ENCODE measurements at places on chromosomes 5 and 9.

GRCh38 chr5:51495672-51496071, 112.4 kb downstream of the ISL1 start:
- DNase-seq = no peak

GRCh38 chr5:110790673-110791072, 51.9 kb downstream of the SLC25A46 start:
- no peak for DNase-seq

DNA sequence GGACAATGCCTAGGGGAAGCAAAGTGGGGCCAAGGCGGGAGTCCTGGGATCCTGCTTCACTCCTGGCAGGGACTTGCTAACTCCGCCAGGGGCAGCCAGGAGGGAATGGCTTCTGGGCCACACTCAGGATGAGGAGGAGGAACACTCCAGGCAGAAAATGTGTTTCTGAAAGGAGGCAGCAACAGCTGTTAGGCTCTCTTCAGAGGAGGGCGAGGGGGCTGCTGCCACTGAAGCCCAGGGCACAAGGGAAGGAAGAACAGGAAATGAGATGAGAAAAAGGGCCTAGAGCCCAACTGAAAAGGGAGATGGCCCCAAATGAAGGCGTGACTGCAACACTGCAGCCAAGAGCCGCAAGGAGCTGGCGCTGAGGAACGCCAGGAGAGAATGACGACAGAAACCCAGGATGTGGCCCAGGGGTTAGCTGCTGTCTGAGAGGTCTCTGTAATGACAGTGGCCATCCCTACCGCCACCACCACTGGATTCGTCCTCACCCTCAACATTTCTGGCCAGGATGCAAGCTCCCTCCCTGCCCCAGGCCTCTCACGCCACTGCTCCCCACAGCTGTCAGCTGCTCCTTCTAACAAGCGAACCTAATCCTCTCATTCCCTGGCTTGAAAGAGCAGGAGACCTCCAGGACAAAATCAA, 15.8 kb downstream of the PSMB7 start:
- DNase-seq = no peak

DNA sequence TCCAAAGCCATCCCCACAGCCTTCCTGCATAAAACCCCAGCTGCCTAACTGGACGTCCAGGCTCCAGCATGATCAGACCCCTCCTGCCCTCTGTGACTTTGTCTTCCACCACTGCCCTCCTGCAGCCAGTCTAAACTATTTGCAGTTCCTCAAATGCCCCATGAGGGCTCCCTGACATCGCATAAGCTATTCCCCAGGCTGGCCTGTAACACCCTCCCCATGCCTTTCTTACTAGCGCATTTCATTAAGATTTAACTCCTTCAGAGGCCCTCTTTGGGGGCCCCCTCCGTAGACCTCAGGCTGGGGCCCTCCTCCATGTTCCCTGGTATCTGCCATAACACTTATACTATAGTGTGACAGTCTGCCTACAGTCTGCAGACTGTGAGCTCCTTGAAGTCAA, 15.5 kb upstream of the SMIM23 start:
- no peak for DNase-seq

- DNase-seq = no peak
These were observed 506.6 kb upstream of the MPDZ start for GRCh38 chr9:13786131-13786530.

DNA sequence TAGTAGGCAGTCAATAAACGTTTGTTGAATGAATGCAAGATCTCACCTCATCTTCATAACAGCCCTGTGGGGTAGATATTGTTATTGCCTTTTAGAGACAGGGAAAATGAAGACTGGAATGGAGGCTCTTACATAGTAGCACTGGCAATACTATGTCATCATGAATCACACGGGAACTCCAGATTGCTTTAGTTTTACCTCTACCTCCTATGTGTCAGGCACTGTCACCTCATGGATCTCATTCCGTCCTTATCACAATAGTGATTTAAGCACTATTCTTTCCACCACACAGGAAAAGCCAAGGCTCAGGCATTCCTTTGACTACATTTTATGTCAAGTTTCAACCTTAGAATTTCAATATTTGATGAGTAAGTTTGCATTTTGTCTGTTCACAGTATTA, 2.9 kb upstream of the EPB41L4B start:
- DNase-seq = no peak

GRCh38 chr9:99592834-99593574, 228.7 kb upstream of the NR4A3 start:
- no peak for DNase-seq

DNA sequence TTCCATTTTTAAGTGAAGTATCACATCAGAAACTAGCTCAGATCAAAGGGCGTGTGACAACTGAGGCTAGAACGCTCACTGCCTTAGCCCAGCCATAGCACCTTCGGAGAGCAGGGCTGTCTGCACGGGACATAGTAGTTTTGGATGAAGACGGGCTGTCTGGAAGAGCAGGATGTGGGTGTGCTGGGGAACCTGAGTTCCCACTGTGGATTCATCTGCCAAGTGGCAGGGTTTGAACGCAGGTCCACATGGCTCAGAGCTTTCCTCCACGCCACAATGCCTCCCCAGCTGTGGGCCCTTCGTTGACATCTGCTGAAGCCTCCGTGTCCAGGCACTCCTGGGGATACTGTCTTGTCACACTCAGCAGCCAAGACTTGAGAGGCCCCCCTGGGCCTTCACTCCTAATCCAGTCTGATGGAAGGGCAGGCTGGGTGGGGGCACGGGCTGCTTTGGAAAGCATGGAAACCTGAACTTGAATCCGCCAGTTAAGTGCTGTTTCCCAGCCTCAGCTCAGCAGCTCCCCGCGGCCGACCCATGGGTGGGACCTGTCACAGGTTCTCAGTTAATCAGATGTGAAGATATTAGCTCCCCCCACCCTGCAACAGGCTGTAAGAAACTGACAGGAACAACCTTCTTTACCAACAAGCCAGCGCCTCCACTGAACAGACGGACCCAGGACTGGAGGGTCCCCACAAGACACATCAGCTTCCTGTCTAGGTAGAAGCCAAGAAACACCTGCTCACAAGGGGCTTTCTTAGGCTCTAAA, 228.1 kb downstream of the FANCC start:
- DNase-seq = no peak

GRCh38 chr5:1105350-1106265, 6.3 kb downstream of the SLC12A7 start:
- DNase-seq = peak; percentile 72

DNA sequence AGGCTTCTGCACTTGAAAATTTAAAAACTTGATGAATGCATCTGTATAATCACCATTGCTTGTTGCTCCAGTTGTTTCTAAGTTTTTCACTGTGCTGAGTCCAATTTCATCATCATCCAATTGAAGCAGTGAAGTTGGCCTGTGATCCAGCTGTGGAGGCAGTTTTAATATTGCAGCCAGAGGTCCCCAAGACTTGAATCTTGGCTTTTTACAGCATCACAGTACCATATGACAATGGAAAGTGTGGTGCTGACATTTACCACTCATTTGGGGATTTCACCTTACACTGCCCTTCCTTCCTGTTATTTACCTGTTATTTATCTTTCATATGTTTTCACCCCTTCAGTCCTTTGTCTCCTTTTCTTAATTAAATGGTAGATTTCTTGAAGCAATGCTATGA, 76.2 kb upstream of the SPIN1 start:
- no peak for DNase-seq

All from GM10248 (cell line).